ENCODE measurements at places on chromosomes 7 and 10.

- DNase-seq = no peak
These were observed 153.5 kb downstream of the PIP4K2A start for GRCh38 chr10:22560913-22561239.

DNA sequence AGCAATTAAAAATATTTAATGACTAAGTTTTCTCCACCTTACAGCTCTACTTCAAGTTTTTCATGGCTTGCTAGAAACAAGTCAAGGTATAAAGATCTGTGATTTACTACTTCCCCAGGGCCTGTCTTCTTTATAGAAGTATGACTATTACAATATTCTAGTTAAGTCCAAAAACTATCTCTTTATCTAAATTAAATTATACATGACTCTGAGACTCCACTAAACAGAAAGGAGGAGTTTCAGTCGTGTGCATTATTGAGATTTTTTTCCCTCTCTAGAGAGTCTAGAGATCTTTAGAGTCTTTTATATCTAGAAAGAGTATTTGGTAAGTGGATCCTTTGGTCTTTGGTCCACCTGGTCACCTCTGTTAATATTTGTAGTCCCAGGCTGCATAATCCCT is 100.7 kb downstream of the SEMA3E start:
- DNase-seq = no peak

GRCh38 chr7:876972-877311 is 588 bp downstream of the GET4 start:
- DNase-seq = no peak

- no peak for DNase-seq
These were observed 350.8 kb downstream of the DNAJB9 start for GRCh38 chr7:108920490-108920889.

DNA sequence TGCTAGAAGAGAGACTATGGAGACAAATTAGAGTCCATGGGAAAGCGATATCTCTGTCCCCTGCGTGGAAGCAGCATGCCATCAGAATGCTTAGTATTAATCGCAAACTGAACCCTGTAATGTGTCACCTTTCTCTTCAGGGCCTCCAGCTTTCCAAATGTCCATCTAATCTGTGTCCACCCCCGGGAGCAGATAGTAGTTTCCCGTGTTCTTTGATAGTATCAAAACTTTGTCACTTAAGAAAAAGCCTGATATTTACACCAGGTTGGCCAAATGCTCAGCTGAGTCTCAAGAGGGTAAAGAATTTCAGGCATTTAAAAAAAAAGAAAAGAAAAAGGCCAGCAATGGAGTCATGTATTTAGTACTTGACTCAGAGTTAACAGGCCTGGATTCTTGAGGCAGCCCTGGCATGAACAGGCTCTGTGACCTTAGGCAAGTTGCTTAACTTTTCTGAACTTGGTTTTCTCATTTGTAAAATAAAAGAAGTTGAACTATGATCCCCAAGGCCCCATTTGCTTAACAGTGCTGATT is 10.4 kb upstream of the GSAP start:
- DNase-seq = no peak
